HepG2 (cell line): ENCODE measurements at places on chromosomes 11 and 22.
A peak's percentile ranks its signal among the peaks of the same experiment; 100 is the strongest.

DNA sequence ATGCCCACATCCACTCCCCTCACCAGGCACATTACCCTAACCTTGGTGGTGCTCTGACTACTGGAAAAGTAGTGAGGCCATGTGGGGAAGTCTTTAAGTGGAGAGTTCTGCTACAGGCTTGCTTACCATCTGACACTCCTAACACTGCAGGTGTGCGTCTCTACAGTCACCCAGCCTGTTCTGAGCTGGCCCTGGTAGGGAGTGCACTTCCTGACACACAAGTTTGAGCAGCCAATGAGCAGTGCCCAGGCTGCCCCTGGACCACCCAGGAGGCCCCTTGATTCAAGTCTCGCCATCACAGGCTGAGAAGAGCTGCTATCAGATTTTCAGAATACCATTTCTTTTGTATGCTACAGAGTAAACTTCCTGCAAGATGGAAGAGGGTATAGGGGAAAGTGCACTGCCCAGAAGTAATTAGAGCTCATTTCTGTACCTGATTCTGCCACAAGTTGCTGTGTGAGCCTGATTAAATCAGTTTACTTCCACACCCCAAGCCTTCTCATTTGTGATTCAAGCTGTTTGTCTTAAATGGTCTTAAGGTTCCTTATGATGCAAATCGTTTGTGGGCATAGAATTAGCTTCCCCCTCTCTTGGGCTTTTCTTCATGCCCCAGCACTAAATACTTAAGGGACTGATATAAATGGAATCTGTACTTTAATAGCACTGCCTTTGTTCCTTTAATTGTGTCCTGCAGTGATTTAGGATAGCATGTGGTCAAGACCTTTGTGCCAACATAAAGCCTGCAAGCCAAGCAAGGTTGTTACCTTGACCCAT lies 22.2 kb downstream of the OPCML start:
- no peaks in the 10 kb centered on the region for H3K4me1 ChIP-seq
- no peak for DNase-seq
- H3K4me3 ChIP-seq: no peak overlapping the region
- no peaks in the 10 kb centered on the region for H3K36me3 ChIP-seq

- DNase-seq: no peak
- no peak overlapping the region for H3K4me3 ChIP-seq
- no peak overlapping the region for H3K27ac ChIP-seq
Measured at GRCh38 chr11:127478826-127479225, 478.3 kb upstream of the KIRREL3 start.

DNA sequence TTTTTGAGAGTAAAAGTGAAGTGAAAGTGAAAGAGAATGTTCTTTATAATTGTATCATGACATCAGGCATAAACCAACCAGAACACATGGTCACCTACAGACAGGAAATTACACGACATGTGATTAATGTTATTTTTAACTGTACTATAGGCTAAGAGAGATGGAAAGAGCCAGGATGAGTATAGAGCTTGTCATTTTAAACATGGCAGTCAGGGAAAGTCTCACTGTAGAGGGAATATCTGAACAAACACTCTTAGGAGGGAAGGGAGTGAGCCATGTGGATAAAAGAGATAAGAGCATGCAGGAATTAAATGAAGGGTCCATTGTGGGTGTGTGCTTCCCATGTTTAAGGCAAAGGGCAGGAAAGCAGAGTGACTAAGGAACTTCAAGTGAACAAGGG lies 599.1 kb upstream of the FAT3 start:
- H3K27me3 ChIP-seq: no peaks in the 10 kb centered on the region
- DNase-seq: no peak
- no peaks in the 10 kb centered on the region for H3K4me1 ChIP-seq
- no peak overlapping the region for H3K27ac ChIP-seq

- H3K27ac ChIP-seq: no peak overlapping the region
- H3K36me3 ChIP-seq: no peaks in the 10 kb centered on the region
- H3K27me3 ChIP-seq: no peaks in the 10 kb centered on the region
- DNase-seq: peak; percentile 15
Measured at GRCh38 chr22:33000342-33001280, 57.6 kb downstream of the SYN3 start.

DNA sequence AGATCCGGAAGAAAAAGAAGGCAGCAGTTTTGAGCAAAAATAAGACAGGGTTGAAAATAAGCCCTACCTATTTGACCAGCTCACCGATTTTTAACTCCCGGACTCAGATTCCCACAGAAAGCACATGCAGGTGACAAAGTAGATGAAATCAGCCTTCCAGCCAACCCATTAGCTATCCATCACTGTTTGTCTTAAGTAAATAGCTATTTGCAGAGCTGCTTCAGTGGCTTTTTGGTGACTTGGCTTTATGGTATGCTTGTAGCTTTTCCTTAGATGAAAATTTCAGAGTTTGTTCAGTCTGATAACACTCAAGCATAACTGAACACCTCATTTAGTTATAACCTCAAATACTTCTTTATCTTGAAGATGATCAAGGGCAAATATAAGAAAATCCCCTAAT lies 192.6 kb downstream of the HIPK3 start:
- DNase-seq: no peak
- H3K4me1 ChIP-seq: peaks cover 19% of the 10 kb centered on the region
- H3K4me3 ChIP-seq: no peak overlapping the region

DNA sequence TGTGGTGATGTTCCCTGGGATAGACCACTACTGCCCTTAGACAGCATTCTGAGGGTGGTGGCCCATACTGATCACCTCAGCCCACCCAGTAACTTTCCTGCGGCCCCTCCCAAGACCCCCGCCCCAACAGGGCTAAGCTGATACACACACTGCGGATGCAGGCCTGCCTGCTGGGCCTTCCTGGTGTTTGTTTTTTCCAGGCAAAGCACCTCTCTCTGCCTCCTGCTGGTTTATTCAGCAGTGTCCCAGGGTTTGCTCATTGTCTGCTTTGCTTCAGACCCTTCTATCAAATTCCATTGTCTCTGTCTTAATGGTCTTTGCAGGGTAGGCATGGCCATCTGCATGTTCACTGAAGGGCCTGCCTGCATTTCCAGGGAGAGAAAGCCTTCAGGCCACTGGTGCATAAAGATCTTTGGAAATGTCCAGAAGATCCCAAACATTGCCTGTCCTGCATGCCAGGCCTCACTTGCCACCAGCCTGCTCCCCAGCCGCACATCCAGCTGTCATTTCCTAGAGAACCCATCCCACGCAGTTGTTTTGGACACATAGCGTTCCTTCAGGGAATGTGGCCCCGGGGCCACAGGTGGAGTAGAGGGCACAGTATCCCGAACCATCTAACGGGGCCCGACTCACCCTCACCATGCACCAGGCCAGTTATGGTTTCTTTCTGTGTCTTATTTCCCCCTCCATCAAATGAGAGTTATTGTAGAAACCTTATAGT lies 50.2 kb downstream of the BCR start:
- no peak overlapping the region for H3K27ac ChIP-seq
- DNase-seq: no peak
- H3K36me3 ChIP-seq: no peaks in the 10 kb centered on the region; the same call in 1 of the 2 replicates
- H3K4me1 ChIP-seq: peaks cover 27% of the 10 kb centered on the region

DNA sequence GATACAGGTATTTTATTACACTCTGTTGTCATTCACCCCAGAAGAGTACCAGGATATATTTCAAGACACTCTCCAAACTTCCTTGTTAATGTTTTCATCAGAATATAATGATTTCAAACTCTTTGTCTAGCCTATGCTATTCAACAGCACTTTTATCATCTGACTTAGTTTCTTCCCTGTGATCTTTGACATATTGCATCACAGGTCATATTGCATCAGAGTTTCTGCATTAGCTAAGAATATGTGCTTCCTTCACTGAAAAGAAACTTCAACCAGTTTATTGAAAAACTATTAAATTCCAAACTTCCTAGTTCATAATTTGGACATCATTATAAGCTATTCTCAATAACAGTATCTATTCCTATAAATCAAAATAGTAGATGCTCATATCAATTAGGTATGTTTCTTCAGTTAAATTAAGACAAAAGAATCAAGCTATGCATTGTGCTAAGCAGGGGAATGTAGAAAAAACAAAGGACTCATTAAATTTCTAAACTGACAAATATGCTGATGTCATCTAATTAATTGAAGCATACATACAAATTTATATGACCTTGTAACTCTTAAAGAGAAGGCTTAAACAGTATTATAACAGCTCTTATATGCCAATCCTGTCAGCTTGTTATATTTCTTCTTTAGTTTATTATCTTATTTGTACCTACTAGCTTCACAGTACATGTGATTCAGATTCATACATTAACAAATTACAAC lies 361.8 kb upstream of the LUZP2 start:
- no peak overlapping the region for H3K4me3 ChIP-seq
- no peaks in the 10 kb centered on the region for H3K27me3 ChIP-seq
- H3K36me3 ChIP-seq: no peaks in the 10 kb centered on the region
- no peak overlapping the region for H3K27ac ChIP-seq
- DNase-seq: no peak

GRCh38 chr11:10646681-10647355 lies 46.7 kb downstream of the IRAG1 start:
- peaks cover 2% of the 10 kb centered on the region; the same call in 1 of the 2 replicates for H3K27me3 ChIP-seq
- no peak overlapping the region for H3K27ac ChIP-seq
- H3K36me3 ChIP-seq: no peaks in the 10 kb centered on the region
- DNase-seq: no peak
- H3K4me1 ChIP-seq: no peaks in the 10 kb centered on the region

DNA sequence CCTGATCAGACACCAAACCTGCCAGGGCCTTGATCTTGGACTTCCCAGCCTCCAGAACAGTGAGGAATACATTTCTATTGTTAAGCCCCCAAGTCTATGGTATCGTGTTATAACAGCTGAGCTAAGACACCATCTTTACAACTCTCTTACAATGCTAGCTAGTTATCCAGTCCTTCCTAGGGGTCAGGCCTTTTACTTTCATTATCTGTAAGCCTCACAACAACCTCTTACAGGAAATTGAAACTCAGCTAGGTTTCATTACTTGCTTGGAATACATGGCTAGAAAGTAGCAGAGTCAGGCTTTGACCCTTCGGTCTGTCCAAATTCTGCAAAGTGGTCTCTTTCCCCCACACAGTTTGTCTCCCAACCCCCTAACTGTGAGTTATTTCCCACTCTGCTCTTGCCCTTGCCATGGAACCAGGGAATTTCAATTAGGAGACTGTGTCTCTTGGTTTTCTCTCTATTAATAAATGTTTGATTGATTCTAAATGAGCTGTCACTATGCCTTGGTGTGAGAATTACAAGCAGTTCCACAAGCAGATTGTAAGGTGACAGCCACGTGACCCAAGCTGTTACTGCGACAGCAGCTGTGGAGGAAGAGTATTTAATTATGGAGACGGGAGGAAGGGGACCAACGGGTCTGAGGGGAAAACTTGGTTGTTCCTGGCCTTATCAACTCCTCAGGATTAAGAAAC lies 38.4 kb upstream of the CLMP start:
- DNase-seq: no peak
- no peak overlapping the region for H3K27ac ChIP-seq
- H3K4me1 ChIP-seq: peaks cover 11% of the 10 kb centered on the region
- no peaks in the 10 kb centered on the region for H3K27me3 ChIP-seq
